ENCODE measurements at places on chromosomes 7 and 10. TPM values are rescaled to one million over a fixed set of nuclear protein-coding genes. Genes with fewer than 3 reads are reported as not detected.

GRCh38 chr10:113030453-113030852, 80.4 kb downstream of the TCF7L2 start:
- DNase-seq: no peak

The RSPH10B gene
- 0.07 TPM for total RNA-seq

The PDZD7 gene
- 0.46 TPM for total RNA-seq

The ASB15 gene
- not detected for total RNA-seq

The ZC3HAV1L gene
- 13.6 TPM for total RNA-seq

The GIMAP4 gene
- total RNA-seq: 63.4 TPM

The ZRANB1 gene
- total RNA-seq: 24.1 TPM

GRCh38 chr7:87361320-87361719, 15.9 kb downstream of the CROT start:
- no peak for DNase-seq

DNA sequence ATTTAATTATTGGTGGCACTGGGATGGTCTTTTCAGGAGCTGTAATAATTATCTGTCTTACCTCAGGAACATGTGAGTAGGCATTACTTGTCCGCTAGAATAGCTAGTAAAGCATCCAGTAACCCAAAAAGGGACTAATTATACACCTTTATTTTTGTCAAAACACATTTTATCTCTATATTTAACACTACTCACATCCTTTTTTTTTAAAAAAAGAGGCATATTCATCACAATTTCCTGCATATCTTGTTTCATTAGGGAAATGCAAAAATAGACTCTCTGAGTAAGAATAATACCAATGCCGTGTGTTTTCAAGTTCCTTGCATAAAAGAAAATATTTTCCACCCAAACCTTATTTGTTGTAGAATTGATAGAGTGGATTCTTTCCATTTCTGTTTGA, 99.5 kb downstream of the VTI1A start:
- no peak for DNase-seq

- DNase-seq: no peak
Measured at GRCh38 chr7:2637066-2637471, 5.3 kb downstream of the TTYH3 start.

GRCh38 chr10:107579970-107580369, 415.5 kb upstream of the SORCS1 start:
- no peak for DNase-seq

- DNase-seq: no peak
Measured at GRCh38 chr7:107007007-107007891, 37.3 kb upstream of the PRKAR2B start.

DNA sequence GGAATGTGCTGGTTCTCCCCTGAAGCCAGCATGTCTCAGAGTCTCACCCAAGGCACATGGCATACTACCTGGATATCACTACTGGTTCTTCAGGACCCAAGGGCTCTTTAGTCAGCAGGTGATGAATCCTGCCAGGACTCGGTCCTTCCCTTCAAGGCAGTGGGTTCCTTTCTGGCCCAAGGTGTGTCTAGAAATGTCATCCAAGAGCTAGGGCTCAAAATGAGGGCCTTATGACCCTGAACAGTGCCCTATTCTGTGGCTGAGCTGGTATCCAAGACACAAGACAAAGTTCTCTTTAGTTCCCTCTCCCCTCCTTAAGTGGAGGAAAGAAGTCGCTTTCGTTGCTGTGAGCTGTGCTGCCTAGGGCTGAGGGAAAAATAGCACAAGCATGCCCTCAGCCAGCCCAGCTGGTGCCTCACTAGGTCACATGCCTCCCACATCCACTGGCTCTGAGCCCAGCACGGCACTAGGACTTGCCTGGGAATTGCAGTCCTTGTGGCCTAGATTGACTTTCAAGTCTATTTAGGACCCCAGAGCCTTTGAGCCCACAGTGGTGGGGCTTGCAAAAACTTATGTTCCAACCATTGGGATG, 106.0 kb downstream of the BMS1 start:
- DNase-seq: no peak

DNA sequence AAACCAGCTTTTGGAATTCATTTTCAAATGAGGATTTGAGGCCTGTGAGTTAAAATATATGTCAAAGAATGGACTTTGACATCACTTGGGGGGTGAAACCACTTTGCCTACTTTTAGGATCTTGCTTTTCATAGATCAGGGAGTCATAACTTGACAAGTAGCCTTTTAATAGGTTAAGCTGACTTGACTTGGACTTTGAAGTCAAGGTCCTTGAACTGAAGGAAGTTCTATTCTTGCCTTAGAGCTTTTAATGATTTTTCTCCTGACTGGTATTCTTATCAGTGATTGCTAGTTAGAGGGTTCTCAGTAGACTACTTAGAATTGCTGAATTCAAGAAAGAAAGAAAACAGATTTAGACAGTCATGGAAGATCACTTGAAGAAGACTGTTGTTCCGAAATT, 17.7 kb downstream of the AGR2 start:
- DNase-seq: no peak

GRCh38 chr7:21407796-21408480, 19.9 kb upstream of the SP4 start:
- DNase-seq: no peak

DNA sequence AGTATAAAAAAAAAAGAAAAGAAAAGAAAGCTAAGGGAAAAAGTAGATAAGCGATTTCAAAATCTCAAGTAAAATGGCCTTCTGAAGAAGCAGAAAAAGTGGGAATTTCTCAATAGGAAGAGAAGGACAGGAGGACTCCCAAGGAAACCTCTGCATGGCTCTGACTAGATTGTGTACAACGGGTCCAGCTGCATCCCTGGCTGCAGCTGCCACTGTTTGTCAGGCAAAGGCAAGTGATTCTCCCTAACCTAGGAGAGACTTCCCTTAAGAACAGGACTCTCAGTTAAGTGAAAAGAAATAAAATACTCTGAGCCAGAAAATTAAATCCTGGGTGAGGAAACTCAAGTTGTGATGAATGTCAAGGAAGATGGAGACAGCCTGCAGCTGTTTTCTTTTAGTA, 298.6 kb upstream of the KIAA1217 start:
- no peak for DNase-seq

GRCh38 chr7:158542651-158543566, 44.7 kb downstream of the PTPRN2 start:
- no peak for DNase-seq

DNA sequence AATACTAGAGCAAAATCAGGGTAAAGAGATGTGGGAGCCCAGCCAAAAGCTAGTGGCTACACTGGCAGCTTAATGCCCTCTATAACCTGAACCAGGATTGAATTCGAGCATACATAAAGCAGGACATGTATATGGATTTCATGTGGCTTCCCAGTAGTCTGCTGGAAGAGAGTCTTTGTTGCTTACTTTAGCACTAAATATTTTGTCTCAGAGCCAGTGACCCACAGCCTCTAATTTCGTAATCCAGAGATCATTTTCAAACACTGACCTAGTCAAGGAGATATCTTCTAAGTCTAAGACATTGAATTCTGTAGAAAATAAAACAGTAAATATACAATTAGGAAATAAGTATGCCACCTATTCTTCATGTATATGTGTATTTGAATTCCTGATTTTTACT, 64.2 kb upstream of the GNAI1 start:
- DNase-seq: no peak

The SLC16A9 gene
- not detected for total RNA-seq
